GM12865 (cell line): ENCODE measurements at places on chromosomes 4 and X.

DNA sequence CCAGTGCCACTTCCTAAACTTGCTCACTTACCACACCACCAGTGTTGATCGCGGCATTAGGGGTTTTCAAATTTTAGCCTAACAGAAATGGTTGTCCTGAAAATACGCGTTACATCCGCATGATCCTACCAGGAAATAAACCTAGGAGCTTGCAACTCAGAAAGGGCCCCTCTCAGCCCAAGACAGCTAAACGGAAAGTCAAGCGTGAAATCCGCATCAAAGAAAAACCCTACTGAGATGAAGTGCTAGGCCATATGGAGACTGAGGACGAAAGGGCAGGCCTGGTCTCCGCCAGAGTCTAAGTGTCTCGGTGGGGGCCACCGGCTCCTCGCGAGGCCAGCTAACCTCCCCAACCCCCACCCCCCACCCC lies 626 bp downstream of the YTHDC1 start:
- DNase-seq: peak; percentile 50

GRCh38 chr4:143489106-143489505 lies 24.4 kb upstream of the SMARCA5 start:
- DNase-seq: no peak

GRCh38 chr4:127829014-127829413 lies 46.9 kb downstream of the HSPA4L start:
- DNase-seq: peak; percentile 66

DNA sequence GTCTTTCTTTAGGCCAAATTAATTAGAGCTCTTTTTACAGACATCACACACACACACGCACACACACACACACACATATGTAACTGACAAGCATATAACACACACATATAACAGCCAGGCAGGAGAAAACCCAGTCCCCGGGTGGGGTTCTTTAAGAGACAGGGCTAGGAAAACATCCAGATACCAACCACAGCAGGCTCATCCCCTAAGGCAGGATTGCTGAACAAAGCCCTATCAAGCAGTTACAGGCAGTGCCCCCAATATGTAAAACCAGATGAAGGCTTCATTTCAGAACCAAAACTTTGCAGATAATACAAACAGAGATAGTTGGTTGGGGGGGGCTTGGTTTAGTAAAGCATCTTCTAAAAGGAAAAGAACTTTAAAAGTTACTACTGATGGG lies 18.0 kb upstream of the FAM47E start:
- DNase-seq: no peak

GRCh38 chrX:68694435-68695205 lies 47.2 kb downstream of the STARD8 start:
- DNase-seq: peak; percentile 12

- no peak for DNase-seq
Observed at GRCh38 chrX:137748827-137749226, 182.9 kb downstream of the ZIC3 start.

DNA sequence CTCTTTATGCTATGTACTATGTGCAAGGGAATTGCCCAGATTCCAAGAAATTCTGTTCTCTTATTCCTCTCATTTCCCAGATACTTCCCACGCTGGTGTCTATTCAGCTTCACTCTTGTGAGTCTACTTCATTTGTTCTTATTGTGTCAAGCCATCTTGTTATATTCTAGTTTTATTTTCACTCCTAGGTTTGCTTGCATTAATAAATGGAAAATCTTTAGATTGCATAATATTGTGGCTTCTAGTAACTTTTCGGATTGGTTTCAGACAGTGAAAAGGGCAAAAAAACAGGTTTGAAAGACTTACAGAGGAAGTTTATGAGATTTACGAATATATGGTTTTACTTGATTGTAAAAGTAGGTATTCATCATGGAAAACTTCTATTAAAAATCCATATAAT lies 128.4 kb downstream of the BTC start:
- no peak for DNase-seq

GRCh38 chr4:37320513-37321235 lies 76.1 kb downstream of the NWD2 start:
- DNase-seq: no peak

DNA sequence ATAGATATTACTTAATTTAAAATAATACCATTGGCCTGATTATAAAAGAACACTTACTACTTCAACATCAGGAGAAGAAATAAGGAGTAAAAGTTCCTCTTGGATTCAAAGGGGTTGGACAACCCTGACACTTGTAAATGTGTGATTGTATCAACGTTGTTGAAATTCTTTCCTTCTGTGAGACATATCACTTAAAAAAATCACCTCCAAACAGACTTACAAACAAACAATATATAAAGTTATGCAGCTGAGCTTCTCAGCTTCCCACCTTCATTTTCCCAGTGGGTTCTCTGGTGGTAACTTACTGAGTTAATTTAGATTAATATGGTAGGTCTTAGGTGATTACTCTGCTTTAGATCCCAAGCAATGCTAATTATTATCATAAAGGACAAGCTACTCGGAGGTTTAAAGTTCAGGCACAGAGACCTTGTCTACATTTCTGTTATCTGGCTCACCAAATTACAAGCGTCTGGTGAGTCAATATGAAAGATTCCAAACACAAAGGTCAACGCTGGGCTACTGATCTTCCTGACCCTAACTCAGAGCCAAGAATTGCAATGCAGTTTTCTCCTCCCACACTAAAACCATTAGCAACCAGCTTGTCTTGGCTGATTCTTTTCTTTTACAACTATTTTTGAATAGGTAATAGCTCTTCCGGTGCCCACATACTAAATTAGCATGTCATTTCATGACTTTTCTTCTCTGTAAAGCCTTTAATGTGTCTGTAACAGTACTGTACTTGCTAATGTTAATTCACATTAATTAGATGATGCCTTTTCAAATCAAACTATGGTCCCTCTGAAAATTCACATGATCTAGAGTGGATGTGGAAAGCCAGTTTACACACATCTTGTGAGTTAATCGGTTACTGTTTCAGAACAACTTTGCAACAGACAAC lies 157.6 kb downstream of the RASL11B start:
- no peak for DNase-seq

- DNase-seq: peak; percentile 46
Observed at GRCh38 chr4:103032574-103032973, 13.1 kb upstream of the SLC9B1 start.

DNA sequence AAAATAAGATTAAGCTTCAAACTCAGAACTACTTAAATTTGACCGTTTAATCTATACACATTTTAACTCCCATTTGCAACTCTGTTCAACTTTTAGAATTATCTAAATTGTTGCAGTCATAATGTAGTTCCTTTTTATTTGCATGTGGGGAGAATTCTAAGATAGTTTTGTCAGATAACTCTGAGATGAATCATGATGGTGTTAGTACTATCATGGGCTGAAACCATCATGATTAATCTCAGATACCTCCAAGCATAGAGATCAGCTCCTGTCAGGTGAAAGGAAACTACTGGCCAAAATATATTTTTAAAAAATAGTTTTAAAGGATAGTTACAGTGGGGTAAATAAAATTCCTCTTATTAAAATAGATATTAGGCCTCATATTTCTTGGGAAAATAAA lies 39.0 kb downstream of the FBXO8 start:
- no peak for DNase-seq

GRCh38 chr4:150211799-150212445 lies 133.7 kb downstream of the DCLK2 start:
- DNase-seq: no peak

DNA sequence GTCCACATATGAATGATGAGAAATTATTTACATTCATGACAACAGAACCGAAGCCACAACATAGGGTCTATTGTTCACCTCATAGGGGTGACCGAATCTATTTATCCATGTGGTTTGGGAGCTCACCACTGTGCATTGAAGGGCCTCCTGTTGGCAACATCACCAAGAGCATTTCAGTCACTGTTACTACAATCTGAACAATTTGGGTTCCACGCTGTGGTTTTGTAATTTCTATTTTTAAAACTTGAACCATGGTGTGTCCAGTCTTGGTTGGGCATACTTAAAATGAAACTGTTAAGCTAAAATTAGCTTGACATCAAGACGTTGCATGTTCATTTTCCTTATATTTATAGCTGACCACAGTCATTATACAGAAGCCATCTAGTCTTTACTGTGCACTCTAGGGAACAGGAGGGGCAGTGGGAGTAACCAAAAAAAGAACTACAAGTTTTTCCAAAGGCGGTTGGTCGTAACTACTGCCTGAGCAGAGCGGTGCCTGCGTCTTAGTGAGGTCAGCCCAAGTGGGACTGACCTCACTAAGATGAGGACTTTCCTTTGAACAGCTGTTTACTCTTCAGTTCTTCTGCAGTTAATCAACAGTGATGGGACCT lies 192.1 kb downstream of the SPRY1 start:
- peak; percentile 72 for DNase-seq

- no peak for DNase-seq
Observed at GRCh38 chr4:109022961-109023360, 260.1 kb upstream of the ETNPPL start.

GRCh38 chr4:147194114-147194513 lies 248.4 kb upstream of the TTC29 start:
- peak; percentile 2 for DNase-seq

GRCh38 chrX:130836447-130836846 lies 66.6 kb downstream of the ENOX2 start:
- no peak for DNase-seq

DNA sequence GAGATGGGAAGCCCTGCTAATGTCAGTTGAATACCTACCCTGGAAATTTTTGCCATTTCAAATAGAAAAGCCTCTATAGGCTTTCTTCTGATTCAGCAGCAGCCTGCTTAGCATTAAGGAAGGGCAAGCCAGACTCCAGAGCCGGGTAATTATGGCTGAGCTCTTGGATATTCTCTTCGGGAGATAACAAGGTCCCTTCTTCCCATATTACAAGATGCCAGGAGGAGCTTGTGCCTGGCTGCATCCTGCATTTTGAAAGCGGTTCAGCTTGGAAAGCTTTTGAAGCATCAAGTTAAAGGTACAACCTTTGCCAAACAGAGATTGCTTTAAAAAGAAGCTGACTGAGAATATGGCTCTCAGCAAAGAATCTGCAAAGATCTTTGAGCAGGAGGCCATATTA lies 399.6 kb upstream of the RPS6KA3 start:
- DNase-seq: no peak
